ENCODE measurements at places on chromosomes 3 and 15. TPM values are rescaled to one million over a fixed set of nuclear protein-coding genes. Genes with fewer than 3 reads are reported as not detected.

XIRP1 gene
- total RNA-seq: 2.5 TPM

GRCh38 chr3:51931756-51932155 is 9.9 kb downstream of the RRP9 start:
- no peaks in the 10 kb centered on the region for H3K4me1 ChIP-seq
- no peaks in the 10 kb centered on the region for H3K27me3 ChIP-seq
- no peak overlapping the region for H3K27ac ChIP-seq

DNA sequence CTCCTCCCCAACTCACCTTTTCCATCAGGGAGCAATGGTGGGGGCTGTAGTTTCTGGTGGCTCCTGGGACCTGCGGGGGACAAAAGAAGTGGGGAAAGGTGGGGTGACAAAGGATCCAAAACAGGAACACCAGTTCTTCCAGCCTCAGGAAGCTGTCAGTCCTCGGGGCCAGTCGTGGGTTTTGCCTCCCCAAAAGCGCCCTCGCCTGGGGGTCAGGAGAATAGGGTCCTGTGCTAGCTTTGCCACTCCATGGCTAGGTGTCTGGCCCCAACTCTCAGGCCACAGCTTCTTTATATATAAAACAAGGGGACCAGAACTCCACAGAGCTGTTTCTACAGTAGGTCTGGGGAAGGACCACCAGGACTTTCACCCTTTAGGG is 4.0 kb downstream of the CCDC9B start:
- peak; percentile 18 for DNase-seq
- no peaks in the 10 kb centered on the region for H3K36me3 ChIP-seq
- H3K27me3 ChIP-seq: no peaks in the 10 kb centered on the region
- H3K4me1 ChIP-seq: peaks cover 14% of the 10 kb centered on the region
- H3K27ac ChIP-seq: no peak overlapping the region
- H3K4me3 ChIP-seq: no peak overlapping the region

DNA sequence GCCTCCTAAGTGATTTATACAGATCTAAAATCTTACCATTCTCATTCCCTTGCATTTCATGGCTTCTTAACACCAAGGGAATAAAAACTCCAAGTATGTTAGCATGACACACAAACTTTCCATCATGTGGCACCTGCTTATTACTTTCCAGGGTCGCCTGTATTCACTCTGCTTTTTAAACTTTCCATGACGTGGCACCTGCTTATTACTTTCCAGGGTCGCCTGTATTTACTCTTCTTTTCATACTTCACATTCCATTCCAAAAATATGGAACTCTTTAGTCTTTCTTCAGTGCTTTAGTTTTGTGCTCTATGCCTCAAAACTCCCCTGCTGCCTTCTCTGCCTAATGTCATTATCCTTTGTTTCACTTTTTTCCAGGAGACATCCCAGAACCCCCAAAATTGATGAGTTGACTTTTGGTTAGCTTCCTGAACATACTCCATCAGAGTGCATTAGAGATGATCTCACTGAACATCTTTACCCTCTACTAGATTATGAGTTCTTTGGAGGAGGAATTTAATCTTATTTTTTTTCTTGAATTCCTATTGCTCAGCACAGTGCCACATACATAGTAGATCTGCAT is 47.0 kb downstream of the CALML4 start:
- H3K27ac ChIP-seq: no peak overlapping the region
- no peaks in the 10 kb centered on the region for H3K27me3 ChIP-seq
- peaks cover 31% of the 10 kb centered on the region for H3K36me3 ChIP-seq
- no peak overlapping the region for H3K4me3 ChIP-seq
- no peak for DNase-seq

DPP8 gene
- total RNA-seq: 32.6 TPM

GRCh38 chr3:28247286-28247685 is 5.9 kb downstream of the CMC1 start:
- H3K4me3 ChIP-seq: no peak overlapping the region
- H3K27ac ChIP-seq: peak overlapping the region; percentile 16
- DNase-seq: no peak
- peaks cover 29% of the 10 kb centered on the region for H3K36me3 ChIP-seq
- no peaks in the 10 kb centered on the region for H3K27me3 ChIP-seq
- peaks cover 83% of the 10 kb centered on the region for H3K4me1 ChIP-seq

DNA sequence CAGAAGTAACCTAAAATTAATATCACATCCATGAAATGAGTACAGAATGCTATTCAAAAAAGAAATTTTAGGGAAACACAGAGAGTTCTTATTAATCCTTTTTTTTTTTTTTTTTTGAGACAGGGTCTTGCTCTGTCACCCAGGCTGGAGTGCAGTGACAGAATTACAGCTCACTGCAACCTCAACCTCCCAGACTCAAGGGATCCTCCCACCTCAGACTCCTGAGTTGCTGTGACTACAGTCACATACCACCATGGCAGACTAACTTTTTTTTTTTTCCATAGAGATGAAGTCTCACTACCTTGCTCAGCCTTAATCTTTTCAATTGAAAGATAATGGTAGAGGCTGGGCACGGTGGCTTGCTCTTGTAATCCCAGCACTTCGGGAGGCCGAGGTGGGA is 6.3 kb upstream of the CRTC3 start:
- H3K4me1 ChIP-seq: peaks cover 5% of the 10 kb centered on the region
- DNase-seq: no peak
- no peaks in the 10 kb centered on the region for H3K27me3 ChIP-seq
- H3K36me3 ChIP-seq: no peaks in the 10 kb centered on the region

ITPR1 gene
- total RNA-seq: 98.2 TPM

ABHD17C gene
- total RNA-seq: 5.6 TPM

DNA sequence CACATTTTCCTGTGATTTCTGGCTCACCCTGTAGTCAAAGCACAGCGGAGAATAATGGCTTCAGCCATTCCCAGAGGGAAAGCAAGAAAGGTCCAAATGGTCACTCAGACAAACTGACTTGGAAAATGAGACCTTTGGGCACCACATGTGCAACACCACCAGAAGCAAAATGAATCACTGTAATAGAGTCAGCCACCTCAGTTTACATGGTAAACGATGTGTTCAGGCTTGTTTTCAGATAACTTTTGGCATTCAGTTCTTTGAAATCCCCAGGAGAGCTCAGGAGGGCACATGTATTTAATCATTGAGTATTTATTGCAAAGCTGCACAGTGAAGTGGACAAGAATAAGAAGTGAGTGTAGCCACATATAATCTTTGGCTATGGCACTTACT is 38.4 kb upstream of the ALCAM start:
- no peak overlapping the region for H3K27ac ChIP-seq
- no peak overlapping the region for H3K4me3 ChIP-seq
- no peak for DNase-seq
- no peaks in the 10 kb centered on the region for H3K4me1 ChIP-seq

SGO1 gene
- total RNA-seq: 25.6 TPM

DNA sequence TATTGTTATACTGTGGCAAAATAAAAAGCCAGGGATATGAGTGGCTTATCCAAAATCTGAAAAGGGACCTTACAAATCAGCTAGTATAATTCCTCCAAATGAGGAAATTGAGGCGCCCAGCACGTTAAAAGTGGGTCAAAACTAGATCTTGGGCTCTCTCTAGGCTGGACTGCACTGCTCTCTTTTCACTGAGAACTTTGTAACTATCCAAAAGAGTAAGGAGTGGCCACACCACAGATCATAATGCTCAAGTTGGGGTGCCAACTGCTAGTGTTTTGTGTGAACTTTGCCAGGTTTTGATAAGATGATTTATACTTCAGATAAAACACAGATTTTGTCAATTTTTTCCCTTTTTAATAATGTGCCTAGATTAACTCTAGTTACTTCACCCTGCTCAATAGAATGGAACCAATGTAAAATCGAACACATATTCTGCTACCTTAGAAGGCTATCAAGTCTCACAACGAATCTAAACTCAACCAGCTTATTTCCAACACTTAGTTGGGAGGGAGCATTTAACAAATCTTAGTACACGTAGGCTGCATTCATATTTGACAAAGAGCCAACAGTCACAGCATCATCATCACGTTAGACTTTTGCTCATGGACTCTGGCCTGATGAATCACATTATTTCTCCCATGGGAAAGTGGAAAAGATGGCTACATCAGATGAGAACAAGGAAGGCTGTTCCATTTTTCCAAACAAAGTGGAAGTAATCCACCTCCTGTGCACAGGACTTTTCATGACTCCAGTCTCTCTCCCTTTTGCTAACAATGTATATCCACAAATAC is 64.4 kb downstream of the ABI3BP start:
- H3K36me3 ChIP-seq: no peaks in the 10 kb centered on the region
- peaks cover 8% of the 10 kb centered on the region for H3K27me3 ChIP-seq
- no peak overlapping the region for H3K4me3 ChIP-seq
- no peak for DNase-seq
- H3K4me1 ChIP-seq: no peaks in the 10 kb centered on the region
- H3K27ac ChIP-seq: no peak overlapping the region

DNA sequence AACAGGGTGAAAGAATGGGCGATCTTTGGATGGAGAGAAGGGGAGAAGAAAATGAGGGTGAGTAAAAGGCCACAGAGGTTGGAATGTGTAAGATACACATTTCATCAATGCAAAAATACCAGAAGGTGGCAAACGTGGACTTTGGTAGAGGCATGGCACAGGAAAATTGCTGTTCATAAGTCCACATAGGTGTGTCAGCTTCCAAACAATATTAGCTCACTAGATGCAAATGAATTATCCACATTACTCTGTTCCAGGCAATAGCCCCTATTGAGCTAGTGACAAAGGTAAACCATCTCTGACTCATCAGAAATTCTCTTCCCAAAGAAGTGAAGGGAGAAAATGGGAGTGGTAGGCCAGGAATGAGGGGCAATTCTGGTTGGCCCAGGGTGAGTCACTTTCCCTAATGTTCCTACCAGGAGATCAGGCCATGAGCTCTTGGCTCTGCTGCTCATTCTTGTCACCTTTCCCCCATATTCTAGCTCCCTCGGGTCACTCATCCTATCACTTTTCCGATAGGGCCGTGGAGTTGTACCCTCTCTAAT is 19.9 kb downstream of the ACKR2 start:
- H3K4me1 ChIP-seq: peaks cover 4% of the 10 kb centered on the region
- DNase-seq: no peak
- peaks cover 10% of the 10 kb centered on the region for H3K27me3 ChIP-seq
- no peaks in the 10 kb centered on the region for H3K36me3 ChIP-seq
- H3K27ac ChIP-seq: no peak overlapping the region

- H3K4me1 ChIP-seq: peaks cover 7% of the 10 kb centered on the region
- DNase-seq: no peak
- no peak overlapping the region for H3K27ac ChIP-seq
- H3K27me3 ChIP-seq: peaks cover 50% of the 10 kb centered on the region
- H3K36me3 ChIP-seq: no peaks in the 10 kb centered on the region
These were observed 128.9 kb downstream of the NSMCE3 start for GRCh38 chr15:29140475-29141307.

GRCh38 chr15:64842096-64842939 is 603 bp downstream of the PLEKHO2 start:
- DNase-seq: peak; percentile 38
- peak overlapping the region; percentile 86 for H3K4me3 ChIP-seq
- H3K27ac ChIP-seq: peak overlapping the region; percentile 89
- no peaks in the 10 kb centered on the region for H3K27me3 ChIP-seq
- peaks cover 65% of the 10 kb centered on the region for H3K4me1 ChIP-seq
- H3K36me3 ChIP-seq: peaks cover 6% of the 10 kb centered on the region

- H3K27me3 ChIP-seq: no peaks in the 10 kb centered on the region
- no peak overlapping the region for H3K27ac ChIP-seq
- H3K4me1 ChIP-seq: no peaks in the 10 kb centered on the region
- no peak for DNase-seq
- H3K4me3 ChIP-seq: no peak overlapping the region
- H3K36me3 ChIP-seq: no peaks in the 10 kb centered on the region
These were observed 41.9 kb upstream of the CD200R1L start for GRCh38 chr3:112888381-112889085.

- peaks cover 9% of the 10 kb centered on the region for H3K4me1 ChIP-seq
- no peak for DNase-seq
- H3K36me3 ChIP-seq: no peaks in the 10 kb centered on the region
- no peak overlapping the region for H3K4me3 ChIP-seq
- peaks cover 11% of the 10 kb centered on the region for H3K27me3 ChIP-seq
- no peak overlapping the region for H3K27ac ChIP-seq
These were observed 2.7 kb downstream of the CYP1A1 start for GRCh38 chr15:74722591-74722990.

GRCh38 chr3:143413372-143413771 is 293.8 kb downstream of the CHST2 start:
- no peak overlapping the region for H3K4me3 ChIP-seq
- H3K36me3 ChIP-seq: no peaks in the 10 kb centered on the region
- H3K27me3 ChIP-seq: no peaks in the 10 kb centered on the region
- H3K27ac ChIP-seq: no peak overlapping the region
- H3K4me1 ChIP-seq: peaks cover 5% of the 10 kb centered on the region

GRCh38 chr3:104396974-104397669 is 969.6 kb upstream of the ALCAM start:
- no peak overlapping the region for H3K27ac ChIP-seq
- no peaks in the 10 kb centered on the region for H3K36me3 ChIP-seq
- no peaks in the 10 kb centered on the region for H3K4me1 ChIP-seq
- no peak for DNase-seq

DNA sequence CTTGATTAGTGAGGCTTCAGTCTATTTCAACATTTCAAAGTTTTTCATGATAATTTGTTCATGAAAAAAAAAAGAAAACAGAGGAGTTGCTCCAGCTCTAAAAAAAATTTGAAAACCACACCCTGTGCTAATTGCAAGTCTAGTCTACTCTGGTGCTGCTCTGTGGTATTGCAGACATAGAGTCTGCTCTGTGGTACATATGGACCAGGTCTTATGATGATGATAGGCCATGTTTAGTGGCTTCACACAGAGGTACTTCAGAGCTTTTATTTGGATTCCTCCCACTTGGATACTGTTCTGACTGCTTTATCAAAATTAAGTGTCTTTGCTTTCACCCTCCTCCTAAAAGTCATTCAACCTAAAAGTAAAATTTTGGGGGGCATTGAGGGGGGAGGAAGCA is 160.8 kb downstream of the ALCAM start:
- H3K36me3 ChIP-seq: no peaks in the 10 kb centered on the region
- peaks cover 18% of the 10 kb centered on the region for H3K4me1 ChIP-seq
- H3K27me3 ChIP-seq: no peaks in the 10 kb centered on the region
- H3K4me3 ChIP-seq: no peak overlapping the region

- H3K4me3 ChIP-seq: no peak overlapping the region
- peaks cover 51% of the 10 kb centered on the region for H3K4me1 ChIP-seq
- H3K27ac ChIP-seq: peak overlapping the region; percentile 77
- DNase-seq: peak; percentile 58
- H3K27me3 ChIP-seq: no peaks in the 10 kb centered on the region
- peaks cover 24% of the 10 kb centered on the region for H3K36me3 ChIP-seq
These were observed 19.4 kb downstream of the CDV3 start for GRCh38 chr3:133592843-133593242.

ARMC8 gene
- 48.1 TPM for total RNA-seq

PLSCR2 gene
- total RNA-seq: not detected

DNA sequence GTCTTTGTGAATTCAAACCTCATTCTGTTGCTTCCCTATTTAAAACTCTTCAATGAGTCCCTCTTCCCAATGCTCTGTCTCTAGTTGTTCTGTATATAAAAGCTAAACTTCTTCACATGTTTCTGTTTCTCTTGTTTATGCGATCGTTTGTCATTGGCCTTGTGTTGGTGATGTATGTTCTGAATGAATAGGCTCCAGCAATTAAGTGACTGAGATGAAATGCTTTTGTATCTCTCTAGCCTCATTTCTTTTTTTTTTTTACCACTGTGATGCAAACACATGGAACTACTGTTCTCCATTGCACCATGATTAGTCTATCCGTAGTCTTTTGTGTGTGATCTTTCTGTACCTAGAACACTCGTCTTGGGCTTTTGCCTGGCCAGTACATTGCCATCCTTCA is 380.5 kb upstream of the TPRG1 start:
- H3K4me1 ChIP-seq: peaks cover 2% of the 10 kb centered on the region
- H3K27ac ChIP-seq: no peak overlapping the region
- H3K27me3 ChIP-seq: no peaks in the 10 kb centered on the region
- DNase-seq: no peak
- H3K4me3 ChIP-seq: no peak overlapping the region

All from activated CD8-positive, alpha-beta T cell treated with anti-CD3 and anti-CD28 coated beads for 36 hours (primary cell).